ENCODE measurements at places on chromosomes 1 and 21. TPM values are rescaled to one million over a fixed set of nuclear protein-coding genes. Genes with fewer than 3 reads are reported as not detected.

GRCh38 chr1:247228133-247228532 is 27.7 kb upstream of the VN1R5 start:
- no peak overlapping the region for H3K27ac ChIP-seq
- H3K4me3 ChIP-seq = no peak overlapping the region
- DNase-seq = no peak
- H3K36me3 ChIP-seq = no peaks in the 10 kb centered on the region
- H3K4me1 ChIP-seq = no peaks in the 10 kb centered on the region

- H3K36me3 ChIP-seq = peaks cover 17% of the 10 kb centered on the region
- H3K4me3 ChIP-seq = no peak overlapping the region
- H3K27ac ChIP-seq = peak overlapping the region; percentile 37
- no peaks in the 10 kb centered on the region for H3K4me1 ChIP-seq
- no peaks in the 10 kb centered on the region for H3K27me3 ChIP-seq
- no peak for DNase-seq
Measured at GRCh38 chr1:214363386-214363785, 82.4 kb downstream of the SMYD2 start.

DNA sequence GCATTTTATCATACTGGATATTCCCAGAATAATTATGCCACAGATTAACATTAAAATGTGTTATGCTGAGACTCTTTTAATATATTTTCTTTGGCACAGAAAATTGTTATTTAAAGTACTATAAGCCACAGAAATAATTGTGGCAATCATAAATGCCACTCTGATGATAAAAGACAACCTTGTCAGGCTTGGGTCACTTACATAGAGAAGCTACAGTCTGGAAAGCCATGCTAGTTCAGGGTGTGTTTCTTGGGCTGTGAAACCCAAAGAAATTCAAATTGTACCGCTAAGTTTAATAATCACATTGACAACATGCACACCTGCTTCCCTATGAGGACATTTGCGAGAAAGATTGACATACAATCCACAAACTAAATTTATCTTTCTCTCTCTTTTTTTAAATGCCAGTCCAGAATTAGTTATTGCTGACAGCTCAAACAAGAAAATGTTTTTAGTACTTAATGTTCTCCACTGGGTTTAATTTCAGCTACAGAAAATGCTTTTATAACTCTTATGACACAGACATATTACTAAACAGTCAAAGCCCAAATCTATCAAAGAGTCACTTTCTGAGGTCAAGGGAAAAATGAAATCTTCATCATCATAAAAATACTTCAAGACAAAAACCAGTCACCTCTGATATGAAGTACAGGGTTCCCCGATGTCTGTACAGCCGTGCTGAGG is 38.7 kb downstream of the TTC13 start:
- no peaks in the 10 kb centered on the region for H3K27me3 ChIP-seq
- no peak overlapping the region for H3K4me3 ChIP-seq
- no peak overlapping the region for H3K27ac ChIP-seq

ETNK2 gene
- 5.8 TPM for total RNA-seq

CLDN17 gene
- not detected for total RNA-seq

AGMAT gene
- 0.40 TPM for total RNA-seq

DNA sequence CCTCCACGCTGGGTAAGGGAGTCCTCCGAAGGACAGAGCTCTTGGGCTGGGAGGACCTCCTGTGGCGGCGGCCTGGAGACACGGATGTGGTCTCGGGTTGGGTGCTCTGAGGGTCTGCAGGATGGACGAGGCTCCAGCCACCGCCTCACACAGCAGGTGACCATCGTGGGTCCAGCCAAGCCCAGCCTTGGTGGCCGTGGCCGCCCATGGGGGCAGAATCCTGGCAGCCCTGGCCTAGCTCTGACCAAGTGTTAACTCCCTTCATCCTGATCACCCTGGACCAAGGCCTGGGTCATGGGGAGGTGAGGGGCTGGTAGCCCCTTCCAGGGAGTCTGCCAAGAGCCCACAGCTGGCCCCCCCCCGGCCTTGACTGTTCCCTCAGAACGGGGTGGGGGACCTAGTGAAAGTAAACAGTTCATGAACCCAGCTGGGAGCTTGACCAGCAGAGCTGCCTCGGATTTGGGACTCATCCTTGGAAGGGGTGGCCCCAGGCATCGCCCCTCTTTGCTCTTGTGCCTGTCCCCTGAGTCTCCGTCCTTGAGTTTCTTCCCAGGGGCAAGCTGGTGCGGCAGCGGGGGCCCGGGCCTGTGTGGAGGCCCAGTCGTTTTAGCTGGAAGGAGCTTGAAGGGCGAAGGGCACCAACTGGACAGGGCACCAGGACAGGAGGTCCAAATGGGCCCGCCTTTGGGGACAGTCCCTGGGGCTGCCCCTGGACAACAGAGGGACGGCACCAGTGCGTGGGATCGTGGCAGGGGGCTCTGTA is 17.8 kb downstream of the ARHGEF16 start:
- H3K27ac ChIP-seq = no peak overlapping the region
- DNase-seq = no peak
- no peaks in the 10 kb centered on the region for H3K4me1 ChIP-seq
- no peak overlapping the region for H3K4me3 ChIP-seq
- H3K27me3 ChIP-seq = no peaks in the 10 kb centered on the region

GJA4 gene
- 22.6 TPM for total RNA-seq

PRAMEF17 gene
- not detected for total RNA-seq

VAV3 gene
- total RNA-seq = 14.4 TPM

GRCh38 chr1:172997941-172998361 is 52.8 kb downstream of the TNFSF18 start:
- H3K36me3 ChIP-seq = no peaks in the 10 kb centered on the region
- no peak overlapping the region for H3K4me3 ChIP-seq
- H3K27ac ChIP-seq = no peak overlapping the region
- no peaks in the 10 kb centered on the region for H3K27me3 ChIP-seq
- H3K4me1 ChIP-seq = no peaks in the 10 kb centered on the region
- DNase-seq = no peak

DNA sequence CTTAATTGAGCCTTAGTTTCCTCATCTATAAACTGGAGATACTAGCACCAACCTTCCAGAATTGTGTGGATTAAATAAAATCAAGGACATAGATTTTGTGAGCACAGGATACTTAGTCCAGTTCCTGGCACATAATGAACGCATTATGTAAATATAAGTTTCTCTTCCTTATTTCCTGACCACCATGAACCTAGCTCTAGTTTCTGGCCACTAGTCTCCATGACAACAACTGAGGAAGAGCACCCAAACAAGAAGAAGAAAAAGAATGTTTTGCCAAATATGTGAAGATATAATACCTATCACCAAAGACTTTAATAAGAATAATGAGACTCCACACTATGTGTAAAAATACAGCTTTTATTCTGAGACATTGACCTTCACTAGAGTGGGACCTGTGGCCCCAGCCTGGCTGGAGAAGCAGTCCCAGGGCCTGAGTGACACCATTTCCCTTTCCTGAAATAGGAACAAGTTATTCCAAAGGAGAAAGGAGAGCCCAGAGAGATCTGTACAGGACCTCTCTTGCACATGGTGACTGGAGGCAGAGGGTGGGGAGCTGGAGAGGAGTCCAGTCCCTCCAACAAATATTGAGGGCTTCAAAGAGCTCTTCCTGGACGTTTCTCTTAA is 940 bp upstream of the USF1 start:
- DNase-seq = no peak
- H3K27me3 ChIP-seq = no peaks in the 10 kb centered on the region
- H3K4me1 ChIP-seq = peaks cover 11% of the 10 kb centered on the region
- peaks cover 11% of the 10 kb centered on the region for H3K36me3 ChIP-seq
- no peak overlapping the region for H3K4me3 ChIP-seq

DNA sequence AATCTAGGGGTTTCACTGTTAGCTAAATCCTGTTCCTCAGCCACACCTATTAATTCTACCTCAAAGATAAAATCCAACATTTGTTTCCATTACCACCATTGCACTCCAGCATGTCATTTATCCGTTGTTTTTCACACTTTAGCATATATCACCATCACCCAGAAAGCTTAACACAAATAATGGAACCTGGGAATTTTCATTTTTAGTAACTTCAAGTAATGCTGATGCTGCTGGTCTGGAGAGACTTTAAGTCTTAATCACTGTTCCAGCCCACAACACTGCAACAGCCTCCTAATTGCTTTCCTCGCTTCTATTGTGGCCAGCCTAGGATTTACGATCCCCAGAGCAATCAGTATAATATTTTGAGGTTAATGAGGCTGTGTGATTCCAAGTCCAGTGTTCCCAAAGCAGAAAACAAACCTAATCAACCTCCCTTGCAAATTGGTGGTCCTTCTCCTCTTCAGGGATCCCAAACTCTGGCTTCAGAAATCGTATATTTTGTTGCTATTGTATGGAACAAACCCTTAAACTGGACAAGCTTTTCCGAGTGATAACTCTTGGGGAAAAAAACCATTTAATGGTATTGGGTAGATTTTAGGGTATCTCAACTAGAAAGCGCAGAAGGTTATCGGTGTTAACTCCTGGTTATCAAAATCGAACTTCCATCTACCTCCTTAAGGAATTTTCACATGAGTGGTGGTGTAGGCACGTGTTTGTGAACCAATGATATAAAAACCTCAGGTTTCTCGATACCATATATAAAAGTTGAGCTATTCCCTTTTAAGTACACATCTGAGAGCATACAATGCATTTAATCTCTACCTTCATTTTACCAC is 50.0 kb upstream of the BOLA1 start:
- no peaks in the 10 kb centered on the region for H3K27me3 ChIP-seq
- H3K27ac ChIP-seq = peak overlapping the region; percentile 64
- peak; percentile 53 for DNase-seq
- H3K36me3 ChIP-seq = peaks cover 3% of the 10 kb centered on the region

GRCh38 chr1:13725714-13726175 is 25.8 kb downstream of the PRDM2 start:
- no peaks in the 10 kb centered on the region for H3K4me1 ChIP-seq
- no peaks in the 10 kb centered on the region for H3K27me3 ChIP-seq
- DNase-seq = peak; percentile 25
- H3K36me3 ChIP-seq = no peaks in the 10 kb centered on the region
- H3K27ac ChIP-seq = no peak overlapping the region
- no peak overlapping the region for H3K4me3 ChIP-seq

DNA sequence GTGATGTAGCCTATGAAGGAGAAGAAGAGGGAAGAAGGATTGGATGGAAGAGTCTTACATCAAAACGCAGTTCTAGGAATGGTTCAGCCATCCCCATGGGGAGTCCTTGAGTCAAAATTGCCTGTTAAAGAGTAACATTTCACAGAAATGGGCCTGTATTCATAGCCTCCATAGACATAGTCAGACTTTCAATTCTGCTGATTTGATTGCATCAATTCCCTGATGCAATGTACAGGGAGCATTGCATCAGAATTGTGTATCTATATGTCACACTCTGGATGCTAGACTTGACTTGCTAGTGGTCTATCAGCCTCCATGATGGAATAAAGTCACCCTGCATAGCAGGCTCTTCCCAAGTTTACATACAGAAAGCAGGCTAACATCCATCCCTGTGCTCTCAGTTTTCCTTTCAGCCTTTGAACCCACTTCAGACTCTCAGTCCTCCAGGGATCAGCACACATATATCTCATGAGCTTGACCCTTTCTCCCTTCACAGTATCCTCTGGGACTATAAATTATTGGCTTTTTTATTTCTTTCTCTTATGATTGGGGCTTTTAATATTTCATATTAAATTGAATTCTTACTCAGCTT is 1111.7 kb upstream of the B3GALT2 start:
- H3K4me3 ChIP-seq = no peak overlapping the region
- DNase-seq = no peak
- no peaks in the 10 kb centered on the region for H3K36me3 ChIP-seq

DNA sequence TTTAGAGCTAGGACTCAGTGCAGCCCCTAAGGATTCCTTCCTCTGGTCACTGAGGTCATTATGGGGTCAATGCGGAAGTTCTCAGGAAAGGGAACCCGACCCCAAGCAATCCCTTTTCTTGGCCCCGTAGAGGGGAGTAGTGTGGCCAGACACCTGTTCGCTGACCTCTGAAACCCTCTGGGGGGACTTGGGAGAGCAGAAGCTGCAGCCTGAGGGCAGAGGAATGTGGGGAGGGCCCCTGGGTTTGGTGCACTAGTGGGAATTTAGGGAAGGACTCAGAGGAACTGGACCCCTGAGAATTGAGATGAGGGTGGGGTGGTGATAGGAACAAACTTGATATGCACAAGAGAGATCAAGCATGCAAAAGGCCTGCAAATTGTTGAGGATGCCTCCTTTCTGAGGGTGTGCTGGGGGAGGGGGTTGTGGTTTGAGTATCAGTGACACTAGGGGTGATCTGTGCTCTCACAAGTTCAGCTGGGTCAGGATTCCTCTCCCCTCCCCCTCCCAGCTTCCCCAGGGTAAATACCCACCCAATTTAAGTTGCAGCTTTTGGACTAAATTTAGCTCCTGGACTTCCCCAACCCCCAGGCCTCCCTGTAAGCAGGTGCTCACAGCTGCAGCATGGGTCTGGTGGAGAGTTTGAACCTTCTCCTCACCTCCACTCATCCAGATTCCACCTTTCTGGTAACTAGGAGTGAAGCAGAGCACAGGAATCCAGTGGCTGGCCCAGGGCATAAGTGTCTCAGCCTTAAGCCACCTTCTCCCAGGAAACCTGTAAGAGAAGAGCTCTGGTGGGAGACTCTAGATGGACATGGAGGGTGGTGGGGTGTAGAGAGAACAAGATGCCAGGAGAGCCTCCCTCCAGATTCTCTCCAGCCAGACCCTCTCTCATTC is 13.5 kb downstream of the ADAMTSL4 start:
- H3K4me3 ChIP-seq = no peak overlapping the region
- DNase-seq = peak; percentile 25
- H3K27ac ChIP-seq = peak overlapping the region; percentile 96
- H3K27me3 ChIP-seq = no peaks in the 10 kb centered on the region

DNA sequence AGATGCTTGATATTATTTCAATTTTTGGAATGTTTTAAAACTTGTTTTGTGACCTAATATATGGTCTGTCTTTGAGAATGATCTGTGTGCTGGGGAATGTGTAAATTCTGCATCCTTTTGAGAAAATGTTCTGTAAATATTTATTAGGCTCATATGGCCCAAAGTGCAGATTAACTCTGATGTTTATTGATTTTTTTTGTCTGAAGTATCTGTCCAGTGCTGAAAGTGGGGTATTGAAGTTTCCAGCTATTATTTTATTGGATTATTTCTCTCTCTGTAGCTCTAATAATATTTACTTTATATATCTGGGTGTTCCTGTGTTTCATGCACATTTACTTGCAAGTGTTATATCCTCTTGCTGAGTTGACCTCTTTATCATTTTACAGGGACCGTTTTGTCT is 1397.2 kb downstream of the PLA2G4A start:
- no peaks in the 10 kb centered on the region for H3K4me1 ChIP-seq
- H3K36me3 ChIP-seq = no peaks in the 10 kb centered on the region
- no peak overlapping the region for H3K27ac ChIP-seq
- H3K27me3 ChIP-seq = no peaks in the 10 kb centered on the region

PDPN gene
- 60.4 TPM for total RNA-seq

DNA sequence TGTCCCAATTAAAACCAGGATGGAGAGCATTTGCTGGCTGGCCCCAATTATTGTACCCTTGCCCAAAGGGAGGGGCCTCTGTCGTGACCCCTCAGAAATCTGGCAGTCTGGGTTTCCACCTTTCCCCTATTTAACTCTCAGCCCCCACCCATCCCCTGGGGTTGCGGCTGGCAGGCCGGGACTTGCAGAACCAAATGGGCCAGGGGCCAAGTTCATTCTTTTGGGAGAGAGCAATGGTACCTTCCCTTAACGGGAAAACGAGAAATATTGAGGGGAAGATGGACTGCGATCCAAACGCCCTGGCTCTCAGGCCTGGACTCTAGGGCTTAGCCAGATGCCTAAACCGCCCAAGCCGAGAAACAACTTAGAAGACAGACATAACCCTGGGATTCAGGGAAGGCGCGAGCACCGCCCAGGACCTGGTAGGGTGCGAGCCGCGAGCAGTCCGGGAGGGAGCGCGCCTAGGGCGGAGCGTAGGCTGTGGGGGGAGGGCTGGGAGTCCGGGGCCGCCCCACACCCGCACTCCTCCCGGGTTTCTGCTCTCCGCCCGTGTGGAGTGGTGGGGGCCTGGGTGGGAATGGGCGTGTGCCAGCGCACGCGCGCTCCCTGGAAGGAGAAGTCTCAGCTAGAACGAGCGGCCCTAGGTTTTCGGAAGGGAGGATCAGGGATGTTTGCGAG is at the start of gene SLC27A3:
Gene SLC27A3, plus strand, starts transcription at position 628 of the 678 bp plus-strand sequence. CDS start 91 bp downstream, outside the sequence.
- peak within 1 kb of the TSS; percentile 79 for H3K4me3 ChIP-seq
- peak within 1 kb of the TSS; percentile 56 for H3K27ac ChIP-seq
- H3K36me3 ChIP-seq = peaks cover 2% of the 10 kb centered on the region

Data from lung (tissue), 17 donors.